ENCODE measurements at places on chromosomes 1 and 21.
A peak's percentile ranks its signal among the peaks of the same experiment; 100 is the strongest.

DNA sequence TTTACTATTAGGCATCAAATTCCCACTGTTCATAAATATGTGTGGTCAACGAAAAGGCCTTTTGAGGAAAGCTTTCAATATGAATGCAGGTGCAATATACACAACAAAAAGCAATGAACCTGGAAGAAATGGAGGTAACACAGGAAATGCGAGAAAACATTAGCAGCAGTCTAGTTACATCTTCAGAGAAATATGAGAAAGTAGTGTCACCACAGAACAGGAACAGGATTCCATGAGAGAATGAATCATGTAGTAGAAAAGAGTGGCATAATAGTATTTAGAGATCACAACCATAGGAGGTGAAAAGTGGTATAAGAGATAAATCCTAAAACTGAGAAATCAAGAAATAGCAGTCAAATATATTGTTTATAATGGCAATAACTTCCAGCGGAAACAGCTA is 103.7 kb downstream of the AK5 start:
- no peak for DNase-seq

DNA sequence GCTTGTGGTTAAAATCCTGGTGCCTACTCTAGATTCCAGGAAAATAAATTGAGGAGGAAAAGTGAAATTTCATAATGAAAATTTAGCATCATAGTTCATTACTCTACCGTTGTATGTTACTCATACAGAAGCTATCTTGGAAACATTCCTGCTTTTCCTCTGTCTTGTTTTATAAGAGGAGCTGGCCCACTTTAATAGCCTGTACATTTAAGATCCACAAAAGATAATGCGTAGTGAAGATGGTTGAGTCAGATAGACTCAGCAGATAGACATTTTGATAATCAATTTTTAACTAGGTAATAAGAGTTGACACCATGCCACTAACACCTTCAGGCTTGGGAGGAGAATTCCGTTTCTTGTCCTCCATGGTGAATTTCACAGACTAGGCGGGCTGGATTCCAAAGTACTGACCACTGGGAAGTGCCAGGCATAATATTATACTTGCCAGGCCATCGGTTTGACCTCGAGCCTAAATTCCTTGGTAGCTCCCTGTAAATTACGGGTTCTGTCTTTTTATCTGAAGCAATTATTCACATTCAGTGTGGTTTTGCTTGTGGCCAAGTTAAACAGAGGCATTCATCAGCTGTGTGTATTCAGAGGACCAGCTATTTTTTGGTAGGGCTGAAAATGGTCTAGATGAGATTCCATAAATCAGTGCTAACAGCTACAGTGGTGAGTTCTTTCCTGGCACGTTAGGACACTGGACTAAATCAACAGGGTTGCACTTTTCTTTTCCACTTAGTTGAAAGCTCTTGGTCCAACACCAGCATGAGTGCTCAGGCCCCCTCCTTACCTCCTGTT is 111.9 kb upstream of the KAZN start:
- no peak for DNase-seq

- peak; percentile 84 for DNase-seq
These were observed at the start of gene PRKAA2 for GRCh38 chr1:56644919-56645676. PRKAA2 (plus strand) TSS chr1:56645314; CDS start chr1:56645388, 74 bp downstream.

DNA sequence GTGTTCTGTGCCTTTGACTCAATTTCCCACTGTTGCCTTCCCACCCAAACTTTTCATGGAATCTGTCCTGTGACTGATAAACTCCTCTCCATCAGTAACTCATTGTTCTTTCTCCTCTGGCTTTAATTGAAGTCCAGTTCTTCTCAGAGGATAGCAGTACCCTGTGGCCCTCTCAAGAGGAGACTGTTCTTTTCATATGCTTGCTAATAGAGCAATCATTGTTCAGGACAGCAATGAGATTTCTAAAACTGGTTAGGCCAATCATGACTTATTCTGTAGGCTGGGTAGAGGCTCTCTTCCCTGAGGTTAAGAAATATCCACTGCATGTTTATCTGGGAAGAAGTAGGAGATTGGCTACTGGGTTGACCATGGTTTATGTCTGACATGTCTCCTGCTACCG is 98.8 kb downstream of the CHD1L start:
- no peak for DNase-seq

- no peak for DNase-seq
These were observed 88.2 kb upstream of the PALMD start for GRCh38 chr1:99557546-99558202.

GRCh38 chr1:33396188-33397124 is 34.4 kb downstream of the PHC2 start:
- DNase-seq: no peak

DNA sequence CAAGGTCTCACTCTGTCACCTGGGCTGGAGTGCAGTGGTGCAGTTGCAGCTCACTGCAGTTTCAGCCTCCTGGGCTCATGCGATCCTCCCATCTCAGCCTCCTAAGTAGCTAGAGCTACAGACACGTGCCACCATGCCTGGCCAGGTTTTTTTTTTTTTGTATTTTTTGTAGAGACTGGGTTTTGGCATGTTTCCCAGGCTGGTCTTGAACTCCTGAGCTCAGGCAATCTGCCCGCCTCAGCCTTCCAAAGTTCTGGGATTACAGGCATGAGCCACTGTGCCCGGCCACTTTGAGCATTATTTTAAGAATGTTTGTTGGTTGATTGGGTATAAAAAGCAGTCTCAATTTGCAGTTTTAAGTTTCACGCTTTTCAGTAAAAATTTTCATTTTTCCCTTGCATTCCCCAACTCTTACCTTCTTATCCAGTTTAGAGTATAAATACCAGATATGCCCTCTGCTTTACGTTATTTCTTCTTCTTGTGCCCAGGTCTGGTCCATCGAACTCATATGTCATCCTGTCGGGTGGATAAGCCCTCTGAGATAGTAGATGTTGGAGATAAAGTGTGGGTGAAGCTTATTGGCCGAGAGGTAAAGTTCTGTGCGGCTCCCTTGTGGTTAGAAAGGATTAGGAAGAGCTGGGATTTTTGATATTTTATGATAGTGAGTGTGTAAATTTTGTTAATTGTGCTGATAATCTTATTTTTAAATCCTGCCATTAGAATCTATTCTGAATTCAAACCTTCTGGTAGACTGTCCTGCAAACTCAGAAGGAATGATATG is 36.0 kb downstream of the FABP3 start:
- DNase-seq: no peak

- DNase-seq: no peak
These were observed 47.8 kb downstream of the PRRX1 start for GRCh38 chr1:170711682-170712081.

DNA sequence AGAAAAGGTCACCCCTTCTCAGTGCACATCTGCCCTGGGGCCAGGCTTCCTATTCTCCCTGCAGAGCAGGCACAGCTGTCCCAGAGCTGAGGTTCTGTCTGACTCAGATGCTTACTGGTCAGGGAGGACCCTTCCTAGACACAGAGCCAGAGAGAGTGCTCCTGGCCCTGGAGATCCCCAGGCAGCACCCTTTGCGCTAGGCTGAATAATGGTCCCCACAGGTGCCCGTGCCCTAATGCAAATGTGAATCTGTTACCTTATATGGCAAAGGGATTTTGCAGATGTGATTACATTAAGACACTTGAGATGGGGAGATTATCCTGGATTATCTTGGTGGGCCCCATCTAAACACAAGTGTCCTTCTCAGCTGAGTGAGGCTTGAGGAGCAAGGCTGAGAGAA is 2.6 kb upstream of the TNNI1 start:
- DNase-seq: no peak

DNA sequence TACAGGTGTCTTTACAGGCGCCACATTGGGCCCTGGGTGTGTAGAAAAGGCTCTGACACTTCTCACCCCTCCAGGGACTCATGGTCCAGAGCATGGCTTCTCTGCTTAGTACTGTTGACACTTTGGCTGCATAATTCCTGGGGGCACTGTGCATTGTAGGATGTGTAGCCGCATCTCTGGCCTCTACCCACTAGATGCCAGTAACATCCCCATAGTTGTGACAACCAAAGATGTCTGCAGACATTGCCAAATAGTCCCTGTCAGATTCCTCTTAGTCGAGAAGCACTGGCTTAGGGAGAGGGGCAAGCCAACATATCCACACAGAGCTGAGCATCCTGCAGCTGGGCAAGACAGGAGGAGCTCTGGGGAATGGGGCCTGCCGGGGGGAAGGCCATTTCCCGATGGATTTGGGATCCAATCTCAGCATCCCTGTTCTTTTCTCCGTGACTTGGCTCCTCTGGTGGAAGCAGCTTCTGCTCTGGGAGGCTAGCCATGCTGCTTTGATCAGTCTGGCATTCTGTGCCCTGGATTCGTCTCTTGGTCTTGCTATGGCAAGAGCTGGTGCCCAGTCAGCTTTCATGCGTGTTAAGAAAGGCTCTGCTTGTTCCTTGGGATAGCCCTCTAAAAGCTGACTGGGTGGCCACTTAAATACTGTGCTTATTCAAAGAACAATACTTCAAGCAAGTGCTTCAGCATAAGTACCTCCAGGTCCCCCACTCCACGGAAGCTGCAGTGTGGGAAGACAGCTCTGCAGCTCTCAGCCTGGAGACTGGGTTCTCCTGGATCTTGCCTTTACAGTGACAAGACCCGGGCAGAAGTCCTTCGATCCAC is 38.3 kb upstream of the SCMH1 start:
- no peak for DNase-seq

- no peak for DNase-seq
These were observed 127.2 kb upstream of the FGGY start for GRCh38 chr1:59169703-59170102.

DNA sequence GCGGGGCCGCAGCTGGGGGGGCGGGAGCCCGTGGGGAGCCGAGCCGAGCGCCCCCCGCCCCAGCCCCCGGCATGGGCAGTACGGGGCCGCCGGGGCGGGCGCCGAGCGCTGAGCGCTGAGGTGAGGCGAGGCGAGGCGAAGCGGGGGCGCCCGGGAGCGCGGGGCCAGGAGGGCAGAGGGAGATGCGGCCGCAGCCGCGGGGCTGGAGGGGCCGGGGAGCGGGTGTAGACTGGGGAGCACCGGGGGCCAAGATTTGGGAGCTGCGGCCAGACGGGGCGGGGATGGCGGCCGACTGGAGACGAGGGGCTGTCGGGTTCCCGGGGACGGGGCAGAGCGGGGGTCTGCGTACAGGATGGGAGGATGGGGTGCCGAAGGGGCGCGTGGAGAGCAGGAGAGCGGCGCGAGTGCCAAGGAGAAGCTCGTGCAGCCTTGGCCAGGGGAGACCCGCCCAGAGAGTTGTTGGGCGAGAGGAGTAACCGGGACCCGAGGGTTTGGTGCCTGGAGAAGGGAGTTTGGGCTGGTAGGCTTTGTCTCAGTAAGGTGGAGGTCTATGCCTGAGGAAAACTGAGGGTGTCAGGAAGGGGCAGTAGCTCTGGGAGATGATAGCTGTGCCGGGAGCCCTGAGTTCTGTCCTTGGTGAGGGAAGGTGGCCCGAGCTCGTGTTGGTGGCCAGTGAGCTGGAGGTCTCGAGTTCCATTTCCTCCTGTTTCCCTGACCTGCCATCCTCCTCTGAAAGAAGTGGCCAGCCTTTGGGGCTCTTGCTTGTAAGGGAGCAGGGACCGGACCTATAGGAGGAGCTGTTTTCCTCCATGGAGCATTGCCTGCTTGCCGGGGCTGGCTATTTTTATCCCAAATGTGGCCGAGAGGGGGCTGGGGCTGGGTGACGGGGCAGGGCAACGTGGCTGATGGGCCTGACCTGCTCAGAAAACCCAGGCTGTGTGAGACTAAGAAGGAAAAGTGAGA is 539 bp downstream of the ATP8B2 start:
- DNase-seq: peak; percentile 79

GRCh38 chr1:207241164-207241934 is 80.1 kb upstream of the CD55 start:
- DNase-seq: no peak

DNA sequence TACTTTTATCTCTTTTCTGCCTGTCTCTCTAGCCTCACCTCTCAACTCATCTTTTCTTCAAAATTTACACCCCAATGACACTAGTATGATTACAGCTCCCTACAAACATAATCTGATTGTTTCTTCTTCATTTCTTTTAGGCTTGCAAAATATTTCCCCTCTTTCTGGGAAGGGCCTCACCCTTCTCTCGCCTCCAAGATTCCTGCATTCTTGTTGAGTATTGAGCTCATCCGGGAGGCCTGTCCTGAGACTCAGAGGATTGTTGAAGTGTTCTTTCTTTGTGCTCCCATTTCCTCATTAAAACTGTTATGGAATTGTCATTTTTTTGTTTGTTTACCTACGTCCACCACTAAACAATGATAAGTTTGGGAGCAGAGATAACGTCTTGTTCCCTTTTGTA is 99.1 kb upstream of the CHRM3 start:
- no peak for DNase-seq

- DNase-seq: no peak
These were observed 142.0 kb upstream of the KCNJ15 start for GRCh38 chr21:38114717-38115333.

DNA sequence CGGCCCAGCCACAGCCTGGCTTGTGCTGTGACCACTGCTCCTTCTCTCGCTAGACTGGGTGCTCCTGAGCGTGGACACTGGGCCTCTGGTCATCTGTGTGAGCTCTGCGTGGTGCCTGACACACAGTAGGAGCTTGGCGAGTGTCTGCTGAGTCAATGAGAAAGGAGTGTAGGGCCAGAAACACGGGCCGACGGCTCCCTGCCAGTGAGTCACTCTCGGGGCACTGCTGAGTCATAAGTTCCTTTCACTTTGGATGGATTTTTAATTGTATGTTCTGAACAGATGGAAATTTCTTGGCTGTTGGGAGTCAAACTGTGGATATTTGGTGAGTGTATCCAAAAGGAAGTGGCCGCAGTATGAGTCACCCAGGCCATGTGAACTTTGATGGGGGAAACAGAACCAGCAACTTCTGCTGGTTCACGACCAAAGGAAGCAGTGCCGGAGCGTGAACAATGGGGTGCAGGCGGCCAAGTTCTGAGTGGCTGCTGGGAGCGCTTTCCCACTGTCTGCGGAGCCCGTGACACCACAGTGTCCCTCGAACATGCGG is 41.0 kb upstream of the COL18A1 start:
- no peak for DNase-seq

GRCh38 chr1:97565886-97566285 is 354.9 kb downstream of the DPYD start:
- DNase-seq: no peak

GRCh38 chr1:234730770-234731568 is 121.0 kb upstream of the IRF2BP2 start:
- DNase-seq: no peak

DNA sequence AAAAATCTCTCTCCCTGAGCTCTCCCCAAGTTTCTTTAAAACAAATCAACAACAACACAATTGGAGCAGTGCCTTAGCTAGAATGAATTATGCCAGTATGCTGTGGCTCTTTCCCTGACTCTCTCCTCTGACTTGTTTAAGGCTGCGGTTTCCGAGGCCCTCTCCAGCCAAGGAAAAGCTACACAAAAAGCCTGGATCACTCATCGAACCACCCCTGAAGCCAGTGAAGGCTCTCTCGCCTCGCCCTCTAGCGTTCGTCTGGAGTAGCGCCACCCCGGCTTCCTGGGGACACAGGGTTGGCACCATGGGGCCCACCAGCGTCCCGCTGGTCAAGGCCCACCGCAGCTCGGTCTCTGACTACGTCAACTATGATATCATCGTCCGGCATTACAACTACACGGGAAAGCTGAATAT is 1.9 kb downstream of the S1PR1 start:
- peak; percentile 92 for DNase-seq

Data from nephron progenitor cell (in vitro differentiated cells).